ENCODE measurements at places on chromosomes 3 and 15.
A peak's percentile ranks its signal among the peaks of the same experiment; 100 is the strongest.

DNA sequence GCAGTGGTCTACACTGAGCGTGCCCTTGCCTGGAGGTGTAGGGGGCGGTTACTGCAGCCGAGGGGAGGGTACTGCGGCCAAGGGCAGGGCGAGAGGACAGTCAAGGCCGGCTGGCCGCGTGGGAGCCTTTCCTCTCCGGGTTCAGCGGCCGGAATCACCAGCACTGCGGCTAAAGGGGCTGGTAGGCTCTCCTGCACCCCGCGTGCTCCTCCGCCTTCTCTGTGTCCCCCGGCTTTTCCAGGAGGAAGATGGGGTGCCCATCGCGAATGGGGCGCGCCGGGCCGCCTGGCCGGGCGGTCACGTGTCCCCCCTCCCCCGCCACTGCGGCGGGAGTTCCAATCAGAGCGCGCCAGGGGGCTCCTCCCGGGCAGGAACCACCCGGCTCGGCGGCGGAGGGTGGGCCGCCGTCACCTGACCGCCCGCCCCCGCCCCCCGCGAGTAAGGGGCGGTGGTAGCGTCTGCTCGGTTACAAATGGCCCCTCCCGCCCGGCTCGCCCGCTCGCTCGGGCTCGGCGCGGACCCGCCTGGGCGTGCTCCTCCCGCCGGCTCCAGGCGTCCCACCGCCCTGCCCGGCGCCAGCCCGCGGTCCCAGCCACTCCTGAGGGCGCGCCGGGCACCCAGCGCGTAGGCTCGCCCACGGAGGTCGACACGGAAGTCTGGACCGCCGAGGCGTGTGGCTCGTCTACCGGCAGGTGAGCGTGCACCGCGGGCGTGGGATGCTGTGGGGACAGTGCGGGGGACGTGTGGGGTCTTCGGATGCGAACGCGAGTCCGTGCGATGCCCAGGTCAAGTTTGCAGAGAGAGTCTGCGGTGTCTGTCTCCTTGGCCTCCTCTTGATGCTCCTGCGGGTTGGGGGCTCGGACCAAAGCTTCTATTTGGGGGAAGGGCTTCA lies 242.6 kb upstream of the TOPAZ1 start:
- DNase-seq: peak; percentile 74

DNA sequence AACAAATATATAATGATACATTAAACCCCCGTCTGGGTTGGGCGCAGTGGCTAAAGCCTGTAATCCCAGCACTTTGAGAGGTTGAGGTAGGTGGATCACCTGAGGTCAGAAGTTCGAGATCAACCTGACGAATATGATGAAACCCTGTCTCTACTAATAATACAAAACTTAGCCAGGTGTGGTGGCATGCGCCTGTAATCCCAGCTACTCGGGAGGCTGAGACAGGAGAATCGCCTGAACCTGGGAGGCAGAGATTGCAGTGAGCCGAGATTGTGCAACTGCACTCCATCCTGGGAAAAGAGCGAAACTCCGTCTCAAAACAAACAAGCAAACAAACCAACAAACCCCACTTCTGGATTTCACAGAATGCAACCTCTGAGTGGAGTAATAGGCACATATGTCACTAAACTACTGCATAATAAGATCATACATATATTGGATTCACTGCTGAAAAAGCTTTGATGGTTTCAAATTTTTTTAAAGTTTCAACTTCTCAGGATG lies 718.2 kb downstream of the SI start:
- DNase-seq: no peak

DNA sequence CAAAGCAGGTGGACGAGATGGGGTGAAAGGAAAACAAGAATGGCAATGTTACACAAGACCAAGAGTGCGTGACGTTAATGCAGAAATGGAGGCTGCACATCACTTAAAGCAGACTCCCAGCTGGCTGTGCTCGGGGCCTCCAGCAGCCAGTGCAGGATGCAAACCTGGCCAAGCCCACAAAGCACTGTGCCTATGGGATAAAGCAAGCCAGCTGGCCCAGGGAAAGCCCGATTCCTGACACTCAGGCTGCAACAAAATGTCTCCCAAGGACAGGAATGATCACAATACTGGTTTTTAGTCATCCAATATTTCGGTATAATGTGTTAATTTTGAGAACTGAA lies 86.2 kb downstream of the SEC22A start:
- no peak for DNase-seq

DNA sequence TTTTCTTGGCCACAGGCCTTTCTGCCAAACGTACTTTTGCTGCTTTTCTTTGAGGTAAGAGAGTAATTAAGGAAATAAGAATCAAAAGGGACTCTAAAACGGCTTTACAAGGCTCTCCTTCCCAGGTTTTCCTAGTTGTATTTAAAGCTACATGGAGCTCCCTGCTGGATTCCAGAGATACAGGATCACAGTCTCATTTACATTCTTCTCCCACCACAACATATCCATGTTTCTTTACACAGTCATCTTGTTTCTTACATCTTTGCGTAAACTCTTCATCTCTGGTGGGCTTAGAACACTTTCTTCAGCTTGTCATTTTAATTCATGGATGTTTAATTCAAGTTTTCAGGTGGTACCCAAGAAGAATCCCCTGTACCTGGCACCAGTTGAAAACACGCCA lies 117.6 kb upstream of the BFSP2 start:
- no peak for DNase-seq

DNA sequence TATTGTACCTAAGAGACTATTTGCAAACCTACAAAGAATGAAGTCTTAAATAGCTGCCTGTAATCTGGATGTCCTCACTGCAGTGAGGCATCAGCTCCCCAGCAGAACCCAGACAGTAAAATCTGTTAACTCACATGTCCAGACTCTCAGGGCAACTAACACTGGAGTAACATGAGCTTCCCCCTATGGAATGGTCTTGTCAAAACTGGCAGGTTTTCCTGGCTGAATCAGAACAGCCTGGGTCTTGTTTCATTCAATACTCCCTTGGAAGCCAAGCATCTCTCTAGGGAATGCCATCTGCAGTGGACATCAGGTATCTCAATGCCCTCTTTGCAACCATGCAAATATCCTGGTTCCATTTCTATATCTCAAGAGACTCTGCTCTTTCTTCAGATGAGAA lies 24.4 kb downstream of the PTPN9 start:
- DNase-seq: peak; percentile 85

DNA sequence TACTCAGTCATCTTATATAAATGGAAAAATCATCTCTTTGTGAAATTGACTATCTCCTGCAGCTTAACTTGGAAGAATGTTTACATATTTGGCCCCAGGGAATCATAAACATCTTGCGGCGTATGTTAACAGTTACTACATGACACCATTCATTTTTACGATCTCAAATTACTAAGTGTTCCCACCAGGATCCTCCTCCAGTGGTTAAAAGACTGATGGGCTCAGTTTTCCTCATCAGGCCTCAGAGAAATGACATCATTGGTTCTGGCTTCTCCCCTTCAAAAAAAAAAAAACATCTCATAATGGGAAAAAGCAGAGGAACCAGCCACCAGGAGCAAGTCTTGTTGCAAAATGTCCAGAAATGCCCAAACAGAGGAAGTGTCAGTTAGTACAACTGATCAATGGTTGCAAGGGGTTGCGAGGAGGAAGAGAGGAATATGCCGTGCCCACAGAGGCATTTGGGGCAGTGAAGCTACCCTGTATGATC lies 70.5 kb upstream of the LIPC start:
- DNase-seq: peak; percentile 95

GRCh38 chr3:155960060-155960459 lies 89.6 kb downstream of the GMPS start:
- peak; percentile 84 for DNase-seq

DNA sequence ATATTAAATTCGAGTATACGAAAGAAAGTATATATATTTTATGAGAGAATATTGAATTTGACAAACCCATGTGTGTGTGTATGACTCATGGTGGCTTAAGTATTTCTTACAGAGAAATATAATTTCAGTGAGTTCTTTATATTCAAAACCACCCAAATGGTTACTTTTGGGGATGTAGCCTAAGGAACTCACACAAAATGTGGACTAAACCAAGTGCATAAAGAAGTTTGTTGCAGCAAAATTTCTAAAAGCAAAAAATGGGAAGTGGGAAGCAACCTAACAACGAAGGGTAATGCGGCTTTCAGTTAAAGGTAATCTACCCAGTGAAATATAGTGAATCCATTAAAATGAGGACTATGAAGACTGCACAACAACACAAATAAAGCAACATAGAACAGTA lies 277.1 kb downstream of the EDEM1 start:
- no peak for DNase-seq

- no peak for DNase-seq
Observed at GRCh38 chr15:29322415-29322814, 52.8 kb upstream of the NSMCE3 start.

DNA sequence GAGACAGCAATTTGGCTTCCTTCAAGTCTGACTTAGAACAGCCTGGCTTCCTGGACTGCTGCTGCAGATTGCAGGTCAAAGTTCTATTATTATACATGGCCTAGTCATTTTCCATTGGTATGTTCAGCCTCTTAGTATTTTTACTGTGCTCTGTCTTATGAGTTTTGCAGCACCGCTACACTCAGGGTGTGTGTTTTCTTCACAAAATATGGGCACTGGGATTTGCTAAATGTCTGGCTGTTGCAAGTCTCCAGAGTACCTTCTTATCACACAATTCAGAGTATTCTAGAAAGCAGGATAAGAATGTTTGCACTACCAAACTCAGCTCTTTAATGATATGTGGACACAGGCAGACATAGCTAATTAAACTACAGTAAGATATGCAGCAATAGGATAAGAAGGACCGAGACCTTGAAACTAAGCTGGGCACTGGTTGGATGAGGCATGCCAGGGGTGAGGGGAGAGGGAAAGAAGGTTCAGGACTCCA lies 203.0 kb upstream of the PDZRN3 start:
- DNase-seq: peak; percentile 32

- DNase-seq: peak; percentile 57
Observed at GRCh38 chr3:32453346-32453745, 49.3 kb downstream of the CMTM6 start.

GRCh38 chr3:150407051-150407807 lies 869 bp upstream of the TSC22D2 start:
- DNase-seq: peak; percentile 88

GRCh38 chr3:177640319-177640965 lies 443.2 kb upstream of the TBL1XR1 start:
- peak; percentile 45 for DNase-seq

DNA sequence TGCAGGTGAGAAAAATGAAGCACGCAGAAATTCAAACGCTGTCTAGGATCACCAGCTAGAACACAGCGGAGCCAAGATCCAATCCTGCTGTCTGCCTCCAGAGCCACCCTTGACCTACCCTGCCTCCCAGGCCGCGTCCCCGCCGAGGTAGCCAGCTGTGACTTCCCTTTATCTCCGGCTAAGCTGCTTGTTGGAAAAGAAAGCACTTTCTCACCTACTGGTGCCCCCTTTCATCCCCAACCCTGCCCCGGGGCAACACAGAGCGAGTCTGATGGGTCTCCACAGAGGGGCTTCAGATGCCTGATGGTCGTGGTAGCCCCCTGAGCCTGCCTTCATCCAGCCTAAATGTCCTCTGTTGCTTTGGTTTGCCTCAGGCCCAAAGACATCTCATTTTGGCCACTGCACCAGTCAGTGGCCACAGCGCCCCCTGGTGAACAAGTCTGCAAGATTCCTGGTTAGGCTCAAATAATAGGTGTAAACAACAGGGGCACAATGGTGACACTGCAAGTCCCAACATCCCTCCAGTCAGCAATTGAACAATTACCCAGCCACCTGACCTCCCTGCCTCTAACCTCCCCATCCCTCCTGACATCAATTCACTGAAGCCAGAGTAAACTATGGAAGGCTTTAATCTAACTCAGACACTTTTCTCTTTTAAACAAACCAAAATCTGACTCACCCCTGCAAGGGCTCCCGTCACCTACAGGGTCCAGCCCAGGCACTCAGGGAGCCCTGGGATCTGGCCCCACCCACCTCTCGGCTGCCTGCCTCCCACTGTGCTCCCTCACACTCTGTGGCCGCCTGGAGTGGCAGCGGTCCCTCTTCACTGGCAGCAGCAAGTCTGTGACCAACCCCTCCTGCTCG lies 27.3 kb upstream of the BCL2L10 start:
- DNase-seq: peak; percentile 74

- DNase-seq: no peak
Observed at GRCh38 chr15:27170851-27171250, 199.9 kb downstream of the GABRG3 start.

GRCh38 chr3:195012571-195012970 lies 258.4 kb downstream of the XXYLT1 start:
- no peak for DNase-seq

DNA sequence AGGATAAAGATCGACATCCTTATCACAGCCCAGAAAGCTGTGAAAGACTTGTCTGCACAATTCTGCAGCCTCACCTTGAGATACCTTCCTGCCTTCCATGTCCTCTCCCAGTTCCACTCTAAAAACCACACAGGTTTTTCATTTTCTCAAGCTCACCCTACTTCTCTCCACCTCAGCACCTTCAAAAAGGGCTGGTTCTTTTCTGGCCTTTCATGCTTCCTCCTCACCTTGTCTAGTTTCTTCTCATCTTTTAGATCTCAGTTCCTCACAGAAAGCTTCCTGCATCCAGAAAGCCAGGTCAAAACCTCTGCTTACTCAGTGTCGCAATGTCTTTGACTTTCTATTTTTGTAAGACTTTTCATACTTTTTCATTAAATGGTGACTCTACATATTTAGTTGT lies 140.2 kb upstream of the STT3B start:
- no peak for DNase-seq

DNA sequence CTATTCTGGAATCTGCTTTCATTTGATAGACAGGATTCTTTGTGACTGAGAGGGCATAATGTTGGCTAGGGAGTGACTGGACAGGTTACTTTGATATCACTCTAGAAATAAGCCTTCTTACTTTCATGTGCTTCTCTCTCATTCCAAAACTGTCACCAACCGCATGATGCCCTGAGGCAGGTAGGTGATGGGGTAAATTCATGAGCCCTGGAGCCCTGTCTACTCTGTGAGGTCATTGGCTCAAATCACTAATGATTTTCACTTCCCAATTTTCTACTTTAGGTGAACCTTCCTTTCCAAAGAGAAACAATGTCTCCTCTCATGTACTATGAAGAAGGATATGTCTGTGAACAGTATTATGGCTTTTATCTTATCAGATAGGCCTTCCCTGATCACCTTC lies 596.7 kb downstream of the TUSC7 start:
- no peak for DNase-seq

DNA sequence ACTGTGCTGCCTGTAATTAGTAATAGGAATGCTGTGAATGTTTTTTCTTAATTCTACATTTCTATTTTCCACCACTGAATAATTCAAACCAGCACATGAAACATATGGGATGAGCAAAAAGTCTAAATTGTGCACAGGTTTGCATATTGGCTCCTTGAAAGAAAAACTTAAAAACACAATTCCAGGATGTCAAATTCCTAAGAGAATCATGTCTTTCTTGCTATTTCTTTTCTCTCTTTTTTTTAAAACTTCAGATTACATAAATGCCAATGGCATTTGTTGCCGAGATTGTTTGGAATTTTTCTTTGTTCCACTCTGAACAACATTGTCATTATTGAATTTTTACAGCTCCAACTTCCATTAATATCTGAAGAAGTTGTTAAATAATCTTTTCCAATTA lies 60.8 kb downstream of the VGLL3 start:
- DNase-seq: no peak
